ENCODE measurements at places on chromosomes 2 and 18. TPM values are rescaled to one million over a fixed set of nuclear protein-coding genes. Genes with fewer than 3 reads are reported as not detected.

GRCh38 chr2:187091664-187092063 lies 242.7 kb upstream of the ZSWIM2 start:
- no peak for DNase-seq

DNA sequence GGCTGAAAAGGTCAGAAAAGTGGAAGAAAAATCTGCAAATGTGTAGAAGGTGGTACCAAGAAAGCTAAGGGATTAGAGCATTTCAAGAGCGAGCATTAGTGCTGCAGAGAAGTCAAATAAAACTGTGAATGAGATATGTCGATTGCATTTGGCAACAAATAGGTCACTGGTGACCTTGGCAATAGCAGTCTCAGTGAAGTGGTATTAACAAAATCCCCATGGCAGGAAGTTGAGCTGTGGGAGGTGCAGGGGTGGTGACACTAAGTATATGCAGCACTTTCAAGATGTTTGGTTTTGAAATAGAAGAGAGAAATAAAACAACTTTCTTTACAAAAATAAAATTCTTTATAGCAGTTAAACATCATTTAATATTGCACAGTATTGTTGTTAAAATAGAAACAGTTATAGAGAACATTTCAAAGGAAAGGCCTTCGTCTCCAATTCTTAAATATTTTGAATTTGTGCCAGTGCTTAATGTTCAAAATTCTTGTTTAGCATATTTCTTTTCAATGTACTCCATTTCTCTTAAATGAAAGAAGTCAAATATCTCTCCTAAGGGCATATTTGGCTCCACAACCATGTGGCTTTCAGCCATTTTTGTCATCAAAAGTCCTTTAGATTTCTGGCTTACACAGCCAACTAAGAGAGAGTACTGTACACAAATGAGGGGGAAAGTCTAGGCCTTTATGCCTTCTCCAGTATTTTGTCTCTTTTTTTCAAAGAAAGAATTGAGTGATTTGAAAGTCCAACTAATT lies 443.0 kb upstream of the MMADHC start:
- no peak for DNase-seq

GRCh38 chr2:234403074-234403473 lies 93.8 kb downstream of the ARL4C start:
- peak; percentile 11 for DNase-seq

- peak; percentile 31 for DNase-seq
Observed at GRCh38 chr2:24508878-24509277, 17.8 kb downstream of the NCOA1 start.

Gene GALNT13
- 0.52 TPM for total RNA-seq

GRCh38 chr2:105880637-105881036 lies 135.9 kb downstream of the NCK2 start:
- no peak for DNase-seq

Gene PCARE
- not detected for total RNA-seq

Gene NT5DC4
- not detected for total RNA-seq

- DNase-seq: no peak
Observed at GRCh38 chr2:169694894-169695260, 608 bp downstream of the PHOSPHO2 start.

- no peak for DNase-seq
Observed at GRCh38 chr2:222830164-222830563, 30.7 kb upstream of the ACSL3 start.

- no peak for DNase-seq
Observed at GRCh38 chr2:24745825-24746224, 47.4 kb downstream of the PTRHD1 start.

- peak; percentile 29 for DNase-seq
Observed at GRCh38 chr18:68925268-68925667, 127.4 kb downstream of the CCDC102B start.

GRCh38 chr2:6748406-6749067 lies 117.2 kb downstream of the CMPK2 start:
- no peak for DNase-seq

Gene ALK
- not detected for total RNA-seq

- no peak for DNase-seq
Observed at GRCh38 chr2:48272199-48272598, 257.8 kb upstream of the STON1 start.

DNA sequence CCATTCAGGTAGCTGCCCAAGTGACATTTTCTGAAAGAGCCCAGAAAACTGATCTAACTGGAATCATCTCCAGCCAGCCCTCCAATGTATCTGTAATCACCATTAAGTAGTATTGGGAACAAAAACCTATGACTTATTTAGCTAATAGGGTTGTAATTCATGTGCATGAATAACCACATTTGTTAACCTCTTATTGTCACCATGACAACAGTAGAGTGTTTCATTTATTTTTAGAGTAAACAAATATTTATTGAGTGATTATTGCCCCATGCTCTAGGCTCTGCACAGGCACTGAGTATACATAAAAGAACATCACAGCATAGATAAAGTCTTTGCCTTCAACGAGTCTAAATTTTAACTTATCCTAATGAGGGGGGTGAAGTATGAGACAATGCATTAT lies 265.4 kb upstream of the UBE2E3 start:
- DNase-seq: no peak

DNA sequence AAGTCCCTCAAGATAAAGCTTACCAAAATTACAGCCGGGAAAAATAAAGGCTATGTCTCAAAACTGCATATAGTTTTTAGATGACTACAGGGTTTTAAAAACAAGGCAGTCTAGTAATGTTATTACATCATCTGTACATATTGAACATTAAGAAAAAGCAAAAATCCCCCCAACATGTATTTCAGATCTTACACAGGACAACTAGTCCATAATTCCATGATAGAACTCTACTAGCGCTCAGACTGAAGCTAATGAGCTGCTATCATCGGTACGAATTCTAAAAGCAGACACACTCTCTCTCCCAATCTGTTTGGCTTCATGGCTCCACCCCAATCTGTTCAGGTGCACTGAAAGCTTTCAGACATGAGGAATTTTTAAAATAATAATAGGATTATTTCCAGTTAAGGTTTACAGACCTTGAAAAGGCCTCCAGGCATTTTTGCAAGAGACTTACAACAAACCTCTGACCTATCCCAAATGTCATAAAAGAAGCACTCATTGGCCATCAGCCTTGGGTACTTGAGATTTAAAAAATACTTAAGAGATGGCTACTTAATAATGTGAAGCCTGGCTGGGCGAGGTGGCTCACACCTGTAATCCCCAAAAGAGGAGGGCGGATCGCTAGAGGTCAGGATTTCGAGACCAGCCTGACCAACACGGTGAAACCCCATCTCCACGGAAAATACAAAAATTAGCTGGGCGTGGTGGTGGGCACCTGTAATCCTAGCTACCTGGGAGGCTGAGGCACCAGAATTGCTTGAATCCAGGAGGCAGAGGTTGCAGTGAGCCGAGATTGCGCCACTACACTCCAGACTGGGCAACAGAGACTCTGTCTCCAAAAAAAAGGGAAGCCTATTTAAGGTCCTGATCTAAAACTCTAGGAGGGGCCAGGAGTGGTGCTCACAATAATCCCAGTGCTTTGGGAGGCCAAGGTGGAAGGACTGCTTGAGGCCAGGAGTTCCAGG lies 2.0 kb downstream of the NPC1 start:
- no peak for DNase-seq

Gene CFAP65
- not detected for total RNA-seq

Gene SCN9A
- total RNA-seq: 1.0 TPM

Gene ABCG8
- not detected for total RNA-seq

Gene CCT7
- total RNA-seq: 270 TPM

Gene NETO1
- total RNA-seq: 4.9 TPM

Gene POTEI
- not detected for total RNA-seq

DNA sequence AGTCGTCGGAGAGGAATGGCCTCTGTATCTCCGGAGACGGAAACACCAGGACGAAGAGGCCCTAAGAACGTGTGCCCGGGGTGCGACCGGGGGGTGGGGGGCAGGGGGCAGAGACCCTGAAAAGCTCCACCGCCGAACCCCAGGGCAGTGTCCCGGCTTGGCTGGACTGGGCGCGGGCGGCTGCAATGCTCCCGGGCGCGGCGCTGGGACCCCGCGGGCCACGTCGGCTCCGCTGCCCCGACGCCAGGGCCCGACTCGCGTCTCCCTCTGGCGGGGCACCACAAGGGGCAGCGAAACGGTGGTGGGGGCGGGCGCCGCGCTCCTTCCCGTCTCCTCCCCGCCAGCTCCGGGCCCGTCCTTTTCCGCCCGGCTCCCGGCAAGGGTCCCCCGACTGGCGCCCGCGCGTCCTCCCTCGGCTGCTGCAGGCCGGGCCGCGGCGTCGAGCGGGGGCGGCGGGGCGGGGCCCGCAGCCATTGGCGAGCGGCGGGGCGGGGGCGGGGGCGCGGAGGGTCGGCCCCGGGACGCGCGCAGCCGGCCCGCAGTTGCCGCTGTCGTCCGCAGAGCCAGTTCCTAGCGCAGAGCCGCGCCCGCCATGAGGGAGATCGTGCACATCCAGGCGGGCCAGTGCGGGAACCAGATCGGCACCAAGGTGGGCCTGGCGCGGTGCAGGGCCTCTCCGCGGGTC lies at the start of gene TUBB6:
TUBB6 (plus strand) TSS at position 541 of the 685 bp plus-strand sequence; CDS start at position 593, 52 bp downstream.
- no peak for DNase-seq

GRCh38 chr2:95700519-95700918 lies 108.7 kb downstream of the TRIM43 start:
- no peak for DNase-seq

GRCh38 chr2:42971947-42972736 lies 179.8 kb upstream of the HAAO start:
- peak; percentile 33 for DNase-seq

DNA sequence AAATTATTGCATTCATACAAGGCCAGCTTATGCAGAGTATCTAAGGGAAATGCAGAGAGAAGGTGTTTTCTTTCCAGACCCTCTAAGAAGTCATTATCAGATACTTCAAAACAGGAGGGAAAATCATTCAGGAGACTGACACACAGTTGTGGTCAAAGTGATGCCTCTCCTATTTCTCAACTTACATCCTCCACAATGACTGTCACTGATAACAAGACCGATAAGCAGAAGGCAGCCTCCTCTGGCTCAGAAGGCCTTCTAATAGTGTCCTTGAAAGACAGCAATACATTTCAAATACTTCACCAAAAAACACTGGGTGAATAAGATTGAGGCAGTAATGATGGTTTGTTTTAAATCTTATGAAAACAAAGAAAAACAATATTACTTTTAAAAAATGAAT lies 199.7 kb downstream of the PIEZO2 start:
- DNase-seq: no peak

Gene ASXL2
- 20.1 TPM for total RNA-seq

DNA sequence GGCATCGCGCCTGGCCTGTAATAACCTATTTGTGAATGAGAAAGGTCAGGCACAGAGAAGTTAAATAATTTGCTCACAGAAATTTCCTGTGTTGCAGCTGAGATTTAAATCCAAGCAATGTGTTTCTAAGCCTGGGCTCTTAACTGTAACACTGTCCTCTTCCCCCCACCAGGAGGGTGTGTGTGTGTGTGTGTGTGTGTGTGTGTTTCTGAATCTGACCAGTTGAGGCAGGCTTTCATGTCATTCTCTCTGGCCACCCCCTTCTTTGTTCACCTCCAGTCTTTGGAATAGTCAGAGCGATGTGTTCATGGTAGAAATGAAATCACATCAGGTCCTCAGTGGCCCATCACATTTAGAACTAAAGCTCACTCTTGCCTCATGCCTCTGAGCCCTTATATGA lies 81.2 kb downstream of the NEDD4L start:
- DNase-seq: no peak

- no peak for DNase-seq
Observed at GRCh38 chr2:217275091-217275490, 415.2 kb upstream of the TNP1 start.

GRCh38 chr2:151792589-151792988 lies 35.6 kb downstream of the ARL5A start:
- no peak for DNase-seq

GRCh38 chr2:53437371-53437770 lies 330.2 kb upstream of the CHAC2 start:
- DNase-seq: peak; percentile 32

GRCh38 chr18:48973731-48974130 lies 23.0 kb upstream of the SMAD7 start:
- DNase-seq: no peak

Gene GPR39
- total RNA-seq: 9.2 TPM

GRCh38 chr18:39051013-39051412 lies 1485.4 kb upstream of the CELF4 start:
- peak; percentile 57 for DNase-seq

DNA sequence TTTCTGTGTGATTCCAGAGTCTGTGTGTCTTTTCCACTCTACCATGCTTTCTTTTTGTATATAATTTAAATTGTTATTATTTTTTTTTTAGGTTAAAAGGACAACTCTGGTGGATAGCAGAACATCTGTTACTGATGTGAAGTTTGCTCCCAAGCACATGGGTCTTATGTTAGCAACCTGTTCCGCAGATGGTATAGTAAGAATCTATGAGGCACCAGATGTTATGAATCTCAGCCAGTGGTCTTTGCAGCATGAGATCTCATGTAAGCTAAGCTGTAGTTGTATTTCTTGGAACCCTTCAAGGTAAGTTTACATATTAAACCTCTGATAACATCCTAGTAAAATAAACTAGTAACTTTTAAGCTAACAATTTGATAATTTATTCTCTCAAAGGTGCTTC lies 15.3 kb downstream of the SEH1L start:
- no peak for DNase-seq

- DNase-seq: peak; percentile 38
Observed at GRCh38 chr2:182866461-182867406, at the start of gene FRZB. Gene FRZB, minus strand, starts transcription at chr2:182866637. Its CDS starts 85 bp downstream, at chr2:182866552.

DNA sequence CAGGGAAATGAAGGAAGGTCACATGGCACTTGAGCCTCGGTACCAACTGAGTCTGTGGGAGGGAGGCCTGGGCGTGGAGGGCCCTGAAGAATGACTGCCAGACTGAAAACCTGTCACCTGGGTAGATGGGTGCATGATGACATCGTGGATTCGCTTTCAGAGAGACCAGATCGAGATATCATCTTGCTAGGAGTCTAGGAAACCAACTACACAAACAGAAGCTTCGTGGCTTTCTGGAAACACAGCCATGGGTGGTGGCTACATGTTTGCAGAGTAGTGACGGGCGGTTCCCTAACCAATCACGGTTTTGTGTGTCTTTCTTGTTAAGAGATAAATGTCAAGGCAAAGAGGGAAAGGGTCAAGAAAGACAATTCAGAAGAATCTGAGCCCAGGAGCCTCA lies 155.0 kb downstream of the EIPR1 start:
- no peak for DNase-seq
